Activated CD4-positive, alpha-beta T cell treated with anti-CD3 and anti-CD28 coated beads, Interleukin-2, amount 50 U/mL, for 4 hours (primary cell): ENCODE measurements at places on chromosomes 2 and 18.

DNA sequence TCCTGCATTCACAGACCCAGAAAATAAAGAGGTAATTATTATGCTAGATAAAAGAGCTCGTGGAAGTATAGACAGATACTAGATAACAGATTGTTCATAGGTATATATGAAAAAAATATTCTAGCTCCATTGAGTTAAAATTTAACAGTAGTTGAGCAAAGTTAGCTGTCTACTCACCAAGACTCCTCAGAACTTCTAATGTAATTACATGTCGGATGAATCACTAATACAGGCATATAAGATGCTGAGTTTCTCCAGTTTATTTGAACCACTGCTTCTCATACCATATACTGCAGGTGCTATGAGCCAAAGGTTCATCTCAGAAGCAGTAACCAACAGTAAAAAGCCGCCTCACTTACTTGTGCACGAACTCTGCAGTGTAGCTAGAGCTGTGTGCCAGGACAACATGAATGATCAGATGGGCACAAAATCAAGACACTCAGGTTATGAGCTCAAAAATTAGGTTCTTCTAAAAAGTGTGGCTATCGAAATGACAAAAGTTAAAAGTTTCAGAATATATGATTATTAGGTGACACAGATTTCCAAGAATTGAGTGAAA is 373.4 kb downstream of the NCKAP5 start:
- no peak for DNase-seq

DNA sequence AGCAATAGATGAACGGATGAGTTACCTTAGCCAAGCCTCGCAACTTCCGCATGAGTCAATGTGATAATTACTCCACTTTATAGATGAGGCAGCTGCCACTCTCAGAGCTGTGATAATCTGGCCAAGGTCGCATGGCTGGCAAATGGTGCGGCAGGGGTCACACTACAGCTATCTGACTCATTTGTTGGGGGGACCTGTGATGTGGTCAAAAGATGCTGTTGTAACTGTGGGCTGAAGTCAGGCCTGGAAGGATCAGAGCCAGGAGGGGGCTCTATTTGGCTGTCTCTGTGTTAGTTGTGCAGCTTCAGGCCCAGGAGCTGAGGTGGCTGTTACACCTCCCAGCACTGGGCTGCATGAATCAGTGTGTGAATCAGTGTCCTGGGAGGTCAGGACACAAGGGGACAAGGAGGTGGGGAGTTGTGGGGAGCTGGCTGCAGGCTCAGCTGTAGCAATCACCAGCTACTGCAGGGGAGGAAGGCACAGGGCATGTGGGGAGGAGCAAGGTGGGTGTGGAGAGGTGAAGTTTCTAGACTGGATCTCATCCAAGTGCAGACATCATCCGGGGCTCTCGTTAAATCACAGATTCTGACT is 33.1 kb downstream of the NGEF start:
- no peak for DNase-seq

GRCh38 chr2:8322634-8323033 is 359.2 kb upstream of the ID2 start:
- no peak for DNase-seq

- no peak for DNase-seq
These were observed 52.3 kb downstream of the FOXI3 start for GRCh38 chr2:88400037-88400767.

- peak; percentile 29 for DNase-seq
These were observed 91.0 kb downstream of the PLB1 start for GRCh38 chr2:28586867-28587266.

DNA sequence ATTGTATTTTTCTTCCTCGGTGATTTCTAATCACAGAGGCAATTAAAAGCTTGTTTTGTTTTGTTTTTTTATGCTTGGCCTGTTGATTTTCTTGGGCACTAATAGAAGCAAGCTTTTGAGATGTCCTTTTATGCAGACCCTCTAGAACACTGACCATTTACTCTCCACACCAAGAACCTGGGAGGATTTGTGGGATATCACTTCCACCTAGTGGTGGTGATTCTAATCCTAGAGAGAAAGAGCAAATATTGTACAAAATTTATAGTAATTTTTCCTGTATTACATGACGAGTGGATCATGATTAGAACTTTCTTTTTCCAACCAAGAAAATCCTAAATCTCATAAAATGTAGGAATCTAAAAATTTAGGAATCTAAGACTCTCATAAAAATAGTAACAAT is 23.4 kb downstream of the NEMP2 start:
- DNase-seq, result no peak

- DNase-seq, result no peak
These were observed 21.8 kb upstream of the DNAJC27 start for GRCh38 chr2:24993406-24994145.

GRCh38 chr18:64115881-64116280 is 33.0 kb downstream of the LINC00305 start:
- DNase-seq, result no peak

DNA sequence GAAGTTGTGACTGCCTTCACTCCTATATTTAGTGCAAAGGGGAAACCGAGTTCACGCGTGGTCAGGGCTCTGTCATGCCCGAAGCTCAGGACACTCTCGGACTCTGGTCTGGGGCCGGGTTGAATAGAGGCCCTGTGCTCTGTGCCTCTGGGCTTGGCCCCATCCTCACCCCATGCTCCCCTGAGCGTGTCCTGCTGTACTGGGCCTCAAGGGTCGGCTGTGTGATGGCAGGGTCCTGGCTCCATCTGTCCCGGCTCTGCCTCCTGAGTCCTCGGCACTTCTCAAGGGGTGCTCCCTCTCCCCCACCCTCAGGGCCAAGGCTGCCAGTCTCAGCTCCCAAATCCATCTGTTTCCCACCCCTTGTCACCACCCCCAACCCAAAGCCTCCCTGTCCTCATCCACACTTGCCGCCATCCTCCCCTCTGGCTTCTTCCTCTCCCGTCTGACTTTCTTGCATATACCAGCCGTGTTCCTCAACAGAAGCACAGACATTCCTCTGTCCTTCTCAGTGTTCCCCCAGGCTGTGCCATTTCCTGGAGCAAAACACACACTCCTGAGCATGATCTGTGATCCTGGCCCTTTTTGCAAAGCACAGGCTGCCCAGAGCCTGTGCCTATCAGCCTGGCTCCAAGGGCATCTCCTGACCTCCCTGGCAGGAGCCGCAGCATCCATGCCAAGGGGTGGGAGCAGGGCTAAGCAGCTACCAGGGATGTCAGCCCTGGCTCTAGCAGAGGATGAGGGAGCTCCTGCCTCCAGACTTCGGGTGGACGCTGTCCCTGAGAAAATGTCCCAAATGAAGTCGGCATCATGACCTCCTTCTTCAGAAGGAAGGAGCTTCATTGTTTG is 64.2 kb upstream of the OTOS start:
- DNase-seq, result no peak

GRCh38 chr18:79986726-79987125 is 1.6 kb downstream of the TXNL4A start:
- no peak for DNase-seq

DNA sequence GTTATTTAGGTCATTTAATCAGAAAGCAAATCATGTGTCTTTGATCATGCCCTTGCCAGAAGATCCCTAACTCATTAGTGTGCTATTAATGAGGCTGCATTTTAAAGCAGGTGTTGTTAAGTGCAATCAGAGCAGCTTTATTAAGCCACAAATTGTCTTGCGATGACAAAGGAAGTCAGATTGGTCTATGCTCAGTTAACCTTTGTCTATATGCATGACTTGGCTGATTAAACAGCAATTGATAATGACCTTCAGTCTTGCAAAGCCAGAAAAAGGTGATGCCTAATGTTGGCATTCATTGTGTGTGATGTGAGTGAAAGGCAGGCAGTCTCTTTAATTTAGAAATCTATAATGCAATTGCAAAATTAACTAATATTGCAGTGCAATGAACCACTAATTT is 166.9 kb downstream of the RND3 start:
- no peak for DNase-seq

GRCh38 chr2:72144274-72144631 is 3.4 kb downstream of the CYP26B1 start:
- DNase-seq, result no peak

DNA sequence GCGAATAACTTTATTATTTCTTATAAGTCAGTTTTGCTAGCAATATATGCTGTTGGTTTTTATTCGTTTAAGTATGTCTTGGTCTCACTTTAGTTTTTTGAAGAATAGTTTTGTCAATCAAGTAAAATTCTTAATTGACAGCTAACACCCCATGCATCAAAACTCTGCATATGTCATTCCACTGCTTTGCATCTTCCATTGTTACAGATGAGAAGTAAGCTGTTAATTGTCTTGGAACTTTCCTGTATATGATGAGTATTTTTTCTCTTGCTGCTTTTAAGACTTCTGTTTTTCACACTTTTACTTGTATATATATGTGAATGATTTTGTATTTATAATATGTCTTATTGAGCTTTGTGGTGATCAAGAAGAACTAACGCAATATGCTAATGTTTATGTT is 1048.4 kb downstream of the CNTNAP5 start:
- no peak for DNase-seq

DNA sequence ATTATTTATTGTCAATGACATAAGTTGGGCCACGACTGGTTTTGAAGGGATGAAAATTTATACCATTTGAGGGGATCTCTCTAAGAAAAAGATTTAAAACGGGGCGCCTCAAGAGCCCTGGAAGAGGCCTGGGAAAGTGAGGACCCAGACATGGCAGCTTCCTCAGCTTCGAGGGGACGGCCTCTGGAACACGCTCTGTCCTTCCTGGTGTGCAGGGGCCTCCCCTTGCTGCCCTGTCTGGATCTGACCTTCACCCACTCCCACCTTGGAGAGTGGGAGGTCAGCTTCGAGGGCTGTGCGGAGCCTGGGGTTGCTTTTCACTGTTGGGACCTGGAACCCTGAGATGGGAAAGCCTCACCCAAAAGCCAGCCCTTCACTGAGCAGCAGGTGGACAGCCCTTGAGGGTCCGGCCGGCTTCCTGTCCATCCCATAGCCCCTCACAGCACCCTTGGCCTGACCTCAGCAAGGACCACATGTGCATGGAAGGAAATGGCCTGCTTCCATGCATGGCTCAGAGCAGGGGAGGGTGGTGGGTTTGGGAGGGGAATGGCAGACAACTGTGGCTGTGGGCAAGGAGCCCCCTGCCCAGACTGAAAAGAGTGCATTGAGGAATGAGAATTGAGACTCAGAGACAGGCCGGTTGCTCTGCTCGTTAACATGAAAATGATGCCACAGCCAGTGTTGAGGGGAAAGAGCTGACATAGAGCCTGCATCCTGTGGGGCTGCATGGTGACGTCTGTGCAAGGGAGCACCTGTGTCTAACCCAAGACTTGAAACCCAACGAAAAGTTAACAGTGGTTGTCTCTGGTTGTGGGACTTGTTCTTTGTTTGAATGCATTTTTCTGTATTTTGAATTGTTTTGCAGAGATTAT is 16.3 kb downstream of the FBLN7 start:
- peak; percentile 14 for DNase-seq

DNA sequence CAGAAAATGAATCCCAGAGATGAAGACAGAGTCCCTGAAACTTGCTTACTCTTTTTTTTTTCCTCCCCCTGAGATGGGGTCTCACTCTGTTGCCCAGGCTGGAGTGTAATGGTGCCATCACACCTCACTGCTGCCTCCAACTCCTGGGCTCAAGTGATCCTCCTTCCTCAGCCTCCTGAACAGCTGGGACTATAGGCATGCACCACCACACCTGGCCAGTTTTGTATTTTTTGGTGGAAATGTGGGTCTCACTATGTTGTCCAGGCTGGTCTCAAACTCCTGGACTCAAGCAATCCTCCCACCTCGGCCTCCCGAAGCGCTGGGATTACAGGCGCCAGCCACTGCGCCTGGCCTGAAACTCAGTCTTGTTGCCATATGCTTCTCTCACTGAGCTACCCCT is 27.8 kb downstream of the IGFBP2 start:
- no peak for DNase-seq

- DNase-seq, result no peak
These were observed 482.8 kb upstream of the KLHL29 start for GRCh38 chr2:22902180-22902550.

GRCh38 chr2:127464470-127465257 is 46.4 kb downstream of the PROC start:
- DNase-seq, result peak; percentile 13

GRCh38 chr2:206477296-206477695 is 34.0 kb downstream of the ADAM23 start:
- DNase-seq, result no peak

- DNase-seq, result peak; percentile 89
These were observed 9.1 kb upstream of the NR4A2 start for GRCh38 chr2:156341452-156342253.

DNA sequence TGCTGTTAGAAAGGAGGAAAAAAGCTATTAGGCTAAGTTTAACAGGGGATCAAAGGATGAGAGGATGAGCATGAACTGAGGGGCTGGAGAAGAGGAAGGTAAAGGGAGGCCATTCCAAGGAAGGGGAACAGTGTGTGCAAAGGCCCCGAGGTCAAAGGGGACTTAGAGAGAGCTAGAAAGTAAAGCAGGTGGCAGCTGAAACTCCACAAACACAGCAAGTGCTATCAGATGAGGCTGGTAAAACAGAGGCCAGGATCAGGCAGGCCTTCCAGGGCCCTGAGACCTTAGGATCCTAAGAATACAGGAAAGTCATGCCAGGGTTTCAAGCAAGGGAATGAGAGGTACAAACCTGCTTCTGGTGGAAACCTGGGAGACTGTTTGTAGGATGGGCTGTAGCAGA is 5.8 kb downstream of the HDAC4 start:
- no peak for DNase-seq

GRCh38 chr18:62767321-62767720 is 52.0 kb downstream of the PHLPP1 start:
- no peak for DNase-seq

DNA sequence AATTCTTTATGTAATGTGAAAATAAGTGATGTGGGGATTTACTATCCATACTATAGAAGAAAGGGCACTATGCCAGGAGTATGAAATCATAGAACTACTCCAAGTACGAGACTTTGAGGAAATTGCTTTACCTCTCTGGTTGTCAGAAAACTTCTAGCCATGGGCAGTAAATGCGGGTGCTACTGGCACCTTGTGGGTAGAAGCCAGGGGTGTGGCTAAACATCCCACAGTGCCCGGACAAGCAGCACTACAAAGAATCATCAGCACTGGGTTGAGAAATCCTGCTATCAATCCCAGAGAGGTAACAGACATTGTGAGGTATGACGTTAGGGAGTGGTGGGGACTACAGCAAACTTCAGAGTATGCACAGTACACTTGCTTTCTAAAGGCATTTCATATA is 453.5 kb upstream of the TNP1 start:
- DNase-seq, result no peak

GRCh38 chr2:156340377-156340776 is 7.9 kb upstream of the NR4A2 start:
- no peak for DNase-seq

DNA sequence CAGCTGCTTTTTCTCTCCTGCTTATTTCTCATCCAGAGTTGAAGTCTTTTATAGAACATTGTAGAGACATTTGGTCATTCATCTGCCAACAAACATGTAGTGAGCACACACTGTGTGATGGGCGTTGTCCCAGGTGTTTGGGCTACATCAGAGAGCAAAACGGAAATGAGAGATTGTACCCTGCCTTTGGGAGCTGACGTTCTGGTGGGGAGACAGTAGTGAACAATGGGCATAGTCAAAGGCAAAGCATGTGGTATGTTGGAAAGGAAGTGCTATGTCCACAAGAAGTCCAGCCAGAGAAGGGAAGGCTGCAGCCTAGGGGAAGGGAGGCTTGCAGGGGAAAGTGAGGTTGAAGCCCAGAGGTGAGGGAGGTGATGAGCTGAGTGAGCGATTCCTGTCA is 78.1 kb downstream of the PIEZO2 start:
- DNase-seq, result no peak

- no peak for DNase-seq
These were observed 381.9 kb downstream of the ZNF516 start for GRCh38 chr18:76113101-76113500.

GRCh38 chr2:106044021-106044420 is 150.1 kb downstream of the UXS1 start:
- no peak for DNase-seq

- no peak for DNase-seq
These were observed 287.9 kb upstream of the KLHL29 start for GRCh38 chr2:23096906-23097602.
